Suppressor macrophage treated with lipopolysaccharide for 4 hours (primary cell): ENCODE measurements at places on chromosomes 12 and 14.

GRCh38 chr12:52333321-52333720, 12.1 kb upstream of the KRT83 start:
- DNase-seq: no peak

DNA sequence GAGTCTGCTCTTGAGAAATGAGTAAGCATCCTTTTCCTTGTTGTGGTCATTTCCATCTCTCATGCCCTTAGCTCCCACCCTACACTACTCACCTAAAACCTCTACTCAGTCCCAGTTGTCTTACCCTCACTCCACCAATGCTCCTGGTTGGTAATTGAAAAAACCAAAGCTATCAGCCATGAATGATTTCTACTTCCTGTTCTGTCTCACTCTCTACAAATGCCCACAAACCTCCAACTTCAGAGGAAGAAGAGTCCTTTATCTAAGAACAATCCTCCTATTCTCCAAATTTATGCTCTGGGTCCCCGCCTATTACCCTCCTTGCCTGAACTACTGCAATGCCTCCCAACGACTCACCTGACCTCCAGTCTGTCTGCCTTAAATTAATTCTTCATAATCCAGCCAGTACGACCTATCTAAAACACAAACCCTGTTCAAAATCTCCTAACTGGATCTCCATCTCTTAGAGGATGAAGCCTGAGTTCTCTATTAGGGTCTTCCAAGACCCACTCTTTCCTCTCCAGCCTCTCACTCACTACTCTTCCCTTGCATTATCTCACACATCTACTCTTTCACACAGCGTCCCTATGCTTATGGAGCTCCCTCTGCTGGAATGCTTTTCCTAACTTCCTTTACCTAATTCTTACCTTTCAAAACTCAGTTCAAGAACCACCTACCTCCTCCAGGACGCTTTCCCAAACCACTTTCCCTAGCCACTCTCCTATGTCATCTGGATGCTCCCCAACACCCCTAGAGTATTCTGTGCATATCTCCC, 2.2 kb downstream of the DHRS1 start:
- peak; percentile 27 for DNase-seq

- peak; percentile 93 for DNase-seq
Observed at GRCh38 chr12:55619354-55620138, 17.1 kb upstream of the OR10P1 start.

DNA sequence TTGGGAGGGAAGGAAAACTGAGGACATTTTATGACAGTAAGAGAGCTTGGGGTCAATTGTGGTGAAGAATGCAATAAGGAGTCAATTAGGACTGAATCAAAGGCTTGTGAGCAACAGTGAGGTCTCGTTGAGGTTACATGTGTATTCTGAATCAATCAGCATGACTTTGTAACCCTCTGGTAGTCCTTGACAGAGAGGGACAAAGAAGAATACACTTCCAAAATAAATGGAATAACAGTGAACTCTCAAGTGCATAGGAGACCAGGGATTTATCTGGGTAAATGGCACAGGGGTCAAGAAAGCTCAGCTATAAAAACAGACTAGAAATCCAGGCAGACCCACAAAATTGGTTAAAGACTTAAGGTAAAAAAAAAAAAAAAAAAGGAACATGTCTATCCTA, 85.1 kb upstream of the NAV3 start:
- DNase-seq: no peak

GRCh38 chr12:44019118-44019517, 183.2 kb downstream of the TMEM117 start:
- no peak for DNase-seq

DNA sequence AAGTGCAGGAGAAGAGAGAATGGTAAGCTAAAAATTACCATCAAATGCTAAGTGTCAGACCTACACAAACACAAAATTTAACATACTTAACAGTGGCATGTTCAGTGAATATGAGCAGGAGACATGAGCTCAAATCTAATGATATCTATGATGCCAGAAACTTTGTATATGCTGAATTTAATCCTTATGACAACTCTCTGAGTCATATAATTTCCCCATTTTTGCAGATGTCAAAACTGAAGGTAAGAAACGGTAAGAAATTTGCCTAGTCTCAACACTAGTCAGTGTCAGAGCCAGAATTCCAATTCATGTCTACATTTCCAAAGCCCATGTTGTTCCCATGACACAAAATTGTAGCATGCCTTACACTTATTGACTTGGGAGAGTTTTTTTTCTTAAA, 375.8 kb downstream of the APAF1 start:
- DNase-seq: no peak

GRCh38 chr12:58656254-58657009, 263.9 kb downstream of the LRIG3 start:
- no peak for DNase-seq

DNA sequence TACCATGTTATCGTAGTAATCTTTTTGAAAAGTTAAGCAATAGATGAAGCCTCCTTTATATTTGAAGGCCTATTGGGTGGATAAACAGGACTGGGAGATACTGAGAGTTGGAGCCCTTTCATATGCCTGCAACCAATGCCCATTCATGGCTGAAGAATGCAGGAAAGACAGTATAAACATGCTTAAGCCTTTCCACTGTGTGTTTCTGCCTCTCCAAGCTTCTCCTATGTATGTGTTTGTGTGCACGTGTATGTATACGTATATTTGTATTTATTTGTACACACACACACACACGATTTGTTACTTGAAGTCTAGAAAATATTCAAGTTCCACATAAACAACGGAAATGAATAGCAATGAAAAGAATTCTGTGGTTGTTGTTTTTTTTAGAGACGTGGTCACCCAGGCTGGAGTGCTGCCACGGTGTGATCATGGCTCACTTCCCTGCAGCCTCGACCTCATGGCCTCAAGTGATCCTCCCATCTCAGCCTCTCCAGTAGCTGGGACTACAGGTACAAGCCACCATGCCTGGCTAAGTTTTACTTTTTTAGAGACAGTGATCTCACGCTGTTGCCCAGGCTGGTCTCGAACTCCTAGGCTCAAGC, 1453.5 kb downstream of the AACS start:
- no peak for DNase-seq

GRCh38 chr12:2618291-2618995, 176.3 kb upstream of the FKBP4 start:
- DNase-seq: peak; percentile 61

DNA sequence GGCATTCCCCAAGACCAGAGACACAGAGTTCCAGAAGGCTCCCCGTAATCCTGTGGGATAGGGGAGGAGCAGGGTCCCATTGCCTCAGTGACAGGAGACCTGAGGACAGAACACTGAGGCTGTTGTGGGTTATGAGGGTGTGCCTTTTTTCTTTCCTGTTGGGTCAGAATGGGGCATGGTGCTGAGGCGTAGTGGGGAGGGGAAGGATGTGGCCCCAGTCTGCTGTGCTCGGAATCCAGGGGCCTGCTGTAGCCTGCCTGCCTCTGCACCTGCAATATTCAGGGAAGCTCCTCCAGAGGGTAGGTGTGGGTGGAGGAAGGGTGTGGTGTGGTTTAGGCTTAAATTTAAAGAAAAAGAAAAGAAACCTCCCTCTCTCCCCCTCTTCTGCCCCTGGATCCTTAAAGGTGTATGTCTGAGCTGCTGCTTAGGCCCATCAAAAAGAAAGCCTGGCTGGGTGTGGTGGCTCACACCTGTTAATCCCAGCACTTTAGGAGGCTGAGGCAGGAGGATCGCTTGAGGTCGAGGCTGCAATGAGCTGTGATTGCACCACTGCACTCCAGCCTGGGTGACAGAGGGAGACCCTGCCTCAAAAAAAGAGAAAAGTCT, 18.7 kb downstream of the PLEKHG3 start:
- DNase-seq: no peak

GRCh38 chr14:102668291-102668873, 75.9 kb downstream of the RCOR1 start:
- DNase-seq: no peak

DNA sequence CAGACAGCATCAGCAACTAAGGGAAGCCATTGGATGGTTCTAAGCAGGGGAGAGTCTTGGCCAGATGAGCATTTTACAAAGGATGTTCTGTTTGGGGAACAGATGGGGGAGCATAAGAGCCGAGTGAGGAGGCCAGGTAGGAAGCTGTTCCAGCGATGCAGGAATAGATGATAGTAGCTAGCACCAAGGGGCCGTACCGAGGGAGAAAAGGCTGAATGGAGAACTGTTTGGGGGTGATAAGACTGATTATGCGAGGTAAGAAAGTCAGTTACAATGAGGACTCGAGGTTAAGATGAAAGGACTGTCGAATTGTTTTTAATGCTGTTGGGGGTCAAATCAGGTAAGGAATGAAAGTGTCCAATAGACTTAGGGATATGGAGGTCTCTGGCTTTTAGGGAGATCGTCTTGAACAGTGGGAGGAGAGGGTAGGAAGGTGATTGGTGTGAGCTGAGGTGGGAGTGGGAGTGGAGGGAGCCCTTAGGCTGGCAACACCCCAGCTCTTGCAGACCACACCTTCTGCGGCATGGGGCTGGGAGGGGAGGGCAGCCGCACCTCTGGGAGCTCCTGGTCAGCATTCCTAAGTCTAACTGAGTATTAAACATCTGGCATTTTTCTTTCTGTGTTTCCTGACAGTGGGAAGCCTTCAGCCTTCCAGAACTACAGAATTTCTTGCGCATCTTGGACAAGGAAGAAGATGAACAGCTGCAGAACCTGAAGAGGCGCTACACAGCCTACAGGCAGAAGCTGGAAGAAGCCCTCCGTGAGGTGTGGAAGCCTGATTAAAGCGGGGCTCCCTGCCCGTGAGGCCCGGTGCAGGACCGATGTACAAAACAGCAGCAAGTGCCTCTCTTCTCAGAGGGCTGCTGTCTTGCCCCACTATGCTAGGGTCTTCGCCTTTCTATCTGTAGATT, 64.8 kb downstream of the GNS start:
- no peak for DNase-seq

GRCh38 chr14:102867826-102868580, 54.5 kb upstream of the AMN start:
- no peak for DNase-seq

DNA sequence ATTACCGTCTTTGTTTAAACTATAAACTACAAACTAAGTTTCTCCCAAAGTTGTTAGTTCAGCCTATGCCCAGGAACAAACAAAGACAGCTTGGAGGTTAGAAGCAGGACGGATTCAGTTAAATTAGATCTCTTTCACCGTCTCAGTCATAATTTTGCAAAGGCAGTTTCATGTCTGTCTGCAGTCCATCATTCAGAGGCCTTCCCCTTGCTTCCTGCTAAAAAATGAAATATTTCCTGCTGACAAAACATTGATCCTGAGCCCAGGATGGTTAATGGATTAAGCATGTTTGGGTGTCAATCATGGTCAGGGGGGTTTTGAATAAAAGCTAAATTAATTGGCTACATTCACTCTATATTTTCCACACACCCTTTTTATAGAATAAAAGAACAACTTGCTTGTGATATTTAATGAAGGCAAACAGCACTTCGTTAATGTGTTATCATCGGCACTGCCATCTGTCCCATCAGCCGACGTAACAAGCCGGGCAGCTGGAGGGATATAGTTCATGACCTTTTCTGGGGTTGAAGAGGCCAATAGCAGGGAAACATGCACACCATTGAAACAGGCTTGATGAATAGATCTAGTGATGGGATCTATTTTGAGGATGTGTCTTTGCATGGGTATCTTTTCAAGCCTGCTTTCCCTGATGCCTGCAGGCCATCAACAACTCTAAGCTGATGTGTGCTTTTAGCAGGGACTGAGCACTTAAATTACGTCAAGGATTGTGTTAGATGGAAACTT, 521.3 kb upstream of the TMEM132C start:
- DNase-seq: no peak

DNA sequence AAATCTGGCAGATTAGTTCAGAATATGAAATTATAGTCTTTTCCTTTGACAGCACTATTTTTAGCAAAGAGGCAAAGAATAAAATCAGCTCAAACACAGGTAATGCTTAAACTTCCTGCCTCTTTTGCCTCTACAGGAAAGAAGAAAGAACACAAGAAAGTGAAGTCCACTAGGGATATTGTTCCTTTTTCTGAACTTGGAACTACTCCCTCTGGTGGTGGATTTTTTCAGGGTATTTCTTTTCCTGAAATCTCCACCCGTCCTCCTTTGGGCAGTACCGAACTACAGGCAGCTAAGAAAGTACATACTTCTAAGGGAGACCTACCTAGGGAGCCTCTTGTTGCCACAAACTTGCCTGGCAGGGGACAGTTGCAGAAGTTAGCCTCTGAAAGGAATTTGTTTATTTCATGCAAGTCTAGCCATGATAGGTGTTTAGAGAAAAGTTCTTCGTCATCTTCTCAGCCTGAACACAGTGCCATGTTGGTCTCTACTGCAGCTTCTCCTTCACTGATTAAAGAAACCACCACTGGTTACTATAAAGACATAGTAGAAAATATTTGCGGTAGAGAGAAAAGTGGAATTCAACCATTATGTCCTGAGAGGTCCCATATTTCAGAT, 17.4 kb downstream of the TMPO start:
- DNase-seq: peak; percentile 77

- DNase-seq: peak; percentile 17
Observed at GRCh38 chr14:35223927-35224326, 68.3 kb upstream of the PSMA6 start.

GRCh38 chr14:29663281-29663801, 264.3 kb downstream of the PRKD1 start:
- DNase-seq: no peak

GRCh38 chr12:97781342-97781741, 318.7 kb downstream of the RMST start:
- no peak for DNase-seq

DNA sequence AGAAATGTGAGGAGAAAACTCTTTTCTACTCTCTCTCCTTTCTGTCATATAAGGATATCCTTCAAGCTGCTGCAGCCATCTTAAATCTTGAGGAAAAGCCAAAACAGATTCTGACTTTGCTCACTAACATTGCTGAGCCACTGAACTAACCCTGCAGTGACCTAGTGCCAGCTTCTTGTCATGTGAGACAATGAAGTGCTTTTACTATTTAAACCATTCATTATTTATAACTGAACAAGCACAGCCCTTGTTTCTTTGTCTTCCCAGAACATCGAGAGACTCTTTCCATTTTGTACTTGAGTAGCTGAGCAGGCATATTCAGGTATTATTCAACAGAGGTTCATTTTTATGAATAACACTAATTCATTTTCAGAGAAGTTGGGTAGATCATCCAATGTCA, 455.0 kb upstream of the TMPO start:
- no peak for DNase-seq

DNA sequence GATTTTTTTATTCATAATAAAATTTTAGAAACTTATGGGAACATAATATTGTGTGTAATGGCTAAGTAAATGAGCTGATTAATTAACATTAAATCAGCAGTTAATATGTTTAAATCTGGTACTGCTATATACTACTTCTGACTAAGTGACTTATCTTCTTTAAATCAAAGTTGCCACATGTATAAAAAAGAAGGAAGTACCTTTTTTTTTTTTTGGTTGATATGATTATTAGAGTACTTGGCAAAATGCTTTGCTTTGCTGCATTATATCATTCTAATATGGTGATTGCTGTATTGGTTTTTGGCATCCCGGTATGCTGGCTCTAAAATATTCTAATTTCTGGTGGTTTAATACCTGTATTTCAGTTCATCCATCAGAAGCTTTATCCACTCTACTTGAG, 319.1 kb upstream of the RGS6 start:
- no peak for DNase-seq

DNA sequence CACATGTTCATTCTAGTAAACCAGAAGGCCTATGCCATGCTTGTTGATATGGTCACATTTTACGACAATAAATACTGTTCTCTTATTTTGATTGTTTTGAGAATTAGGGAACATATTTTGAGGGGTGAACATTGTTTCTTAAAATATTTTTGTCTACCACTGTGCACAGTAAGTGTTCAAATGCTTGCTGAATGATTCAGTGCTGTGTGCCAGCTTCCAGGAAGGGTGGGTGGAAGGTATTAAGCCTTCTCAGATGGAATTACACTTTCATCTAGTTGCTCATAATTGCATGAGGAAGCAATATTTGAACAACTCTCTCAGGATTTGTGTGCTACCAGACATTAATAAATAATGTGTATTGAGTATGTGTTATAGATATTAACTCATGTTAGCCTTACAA, 15.5 kb upstream of the TMX1 start:
- no peak for DNase-seq
